ENCODE measurements at places on chromosomes 11 and 22.

GRCh38 chr11:66321606-66322005 lies 4.8 kb upstream of the CD248 start:
- no peak for DNase-seq

- DNase-seq = no peak
Measured at GRCh38 chr11:70541699-70542098, 143.4 kb downstream of the CTTN start.

- DNase-seq = no peak
Measured at GRCh38 chr22:49955581-49956417, 4.8 kb upstream of the PIM3 start.

DNA sequence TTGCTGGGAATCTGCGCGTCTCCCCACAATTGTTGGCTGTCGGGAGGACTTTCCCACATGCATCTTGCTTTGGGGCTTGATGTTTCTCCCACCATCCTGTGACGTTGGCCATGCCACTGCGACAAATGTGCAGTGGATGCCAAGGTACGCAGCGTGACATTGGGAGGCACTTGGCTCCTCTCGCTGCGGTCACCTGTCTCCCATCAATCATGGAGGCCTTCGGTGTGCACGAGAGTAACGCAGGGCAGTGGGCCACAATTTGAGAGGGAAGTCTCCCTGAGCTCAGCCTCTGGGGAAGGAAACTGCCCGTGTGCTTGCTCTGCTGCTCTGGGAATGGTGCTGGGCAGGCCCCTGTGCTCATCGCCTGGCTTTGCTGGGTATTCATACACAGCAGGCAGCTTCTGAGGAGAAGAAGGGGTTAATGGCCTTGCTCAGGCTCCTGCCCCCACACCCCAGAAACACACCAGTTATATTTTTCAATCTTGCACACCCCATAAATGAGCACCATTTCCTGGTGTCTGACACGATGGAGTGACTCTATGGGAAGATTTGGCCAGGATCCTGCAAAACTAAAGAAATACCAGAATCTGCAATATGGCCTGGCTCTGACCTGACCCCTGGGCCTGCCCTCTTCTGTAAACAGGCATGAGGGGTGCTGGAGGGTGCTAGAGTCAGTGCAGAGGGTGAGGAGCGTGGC lies 153.5 kb downstream of the ADAMTS15 start:
- DNase-seq = no peak

GRCh38 chr11:33936725-33937604 lies 45.1 kb upstream of the LMO2 start:
- peak; percentile 87 for DNase-seq

DNA sequence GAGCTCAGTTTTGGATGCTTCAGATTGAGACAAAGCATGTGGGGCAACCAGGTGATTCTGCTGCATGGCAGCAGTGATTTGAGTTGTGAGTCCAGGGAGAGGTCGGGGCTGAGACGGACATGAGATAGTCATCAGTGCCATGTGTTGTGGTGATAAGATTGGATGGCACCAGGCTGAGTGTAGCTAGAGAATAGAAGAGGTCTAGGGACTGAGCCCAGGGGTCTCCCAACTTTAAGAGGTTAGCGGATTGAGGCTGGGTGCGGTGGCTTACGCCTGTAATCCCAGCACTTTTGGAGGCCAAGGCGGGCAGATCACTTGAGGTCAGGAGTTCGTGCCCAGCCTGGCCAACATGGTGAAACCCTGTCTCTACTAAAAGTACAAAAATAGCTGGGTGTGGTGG lies 6.3 kb upstream of the CTSD start:
- DNase-seq = no peak

- DNase-seq = no peak
Measured at GRCh38 chr22:29078036-29078868, 5.4 kb downstream of the KREMEN1 start.

GRCh38 chr22:38569181-38569971 lies 607 bp downstream of the DMC1 start:
- no peak for DNase-seq

- DNase-seq = no peak
Measured at GRCh38 chr11:83280256-83280655, 5.9 kb downstream of the CCDC90B start.

DNA sequence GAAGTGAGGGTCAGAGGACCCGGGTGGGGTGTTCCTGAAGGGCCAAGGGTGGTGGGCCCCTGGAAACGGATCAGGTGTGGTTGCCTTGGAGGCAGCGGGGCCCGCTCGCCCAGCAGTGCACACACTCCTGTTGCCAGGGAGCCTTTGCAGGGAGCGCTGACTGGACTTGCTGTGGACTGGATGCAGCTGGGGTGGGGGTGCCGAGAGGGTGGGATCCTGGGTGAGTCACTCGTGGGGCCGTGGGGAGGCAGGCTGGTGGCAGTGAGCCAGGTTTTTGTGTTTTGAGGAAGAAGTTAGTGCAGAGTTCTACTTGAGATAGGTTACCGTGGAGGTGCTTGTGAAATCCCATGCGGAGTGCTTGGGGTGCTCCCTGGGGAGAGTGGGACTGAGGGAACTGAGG lies 1.3 kb downstream of the MRPL23 start:
- DNase-seq = no peak

- peak; percentile 93 for DNase-seq
Measured at GRCh38 chr11:113884361-113884836, 9.0 kb upstream of the USP28 start.

DNA sequence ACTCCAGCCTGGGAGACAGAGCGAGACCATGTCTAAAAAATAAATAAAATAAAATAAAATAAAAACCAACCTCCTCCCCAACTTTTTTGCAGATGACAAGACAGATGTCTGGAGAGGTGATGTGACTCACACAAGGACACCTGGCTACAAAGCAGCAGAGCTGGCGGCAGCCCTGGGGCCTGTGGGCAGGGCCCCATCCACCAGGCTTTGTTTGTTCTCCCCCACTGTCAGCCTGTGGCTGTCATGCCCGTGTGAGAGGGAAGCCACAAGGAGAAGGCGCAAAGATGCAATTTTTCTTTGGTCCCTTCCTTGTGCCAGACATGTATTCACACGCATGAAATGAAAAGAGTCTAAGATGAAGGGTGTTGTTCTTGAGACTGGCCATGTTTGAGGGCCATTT lies 16.6 kb downstream of the CD59 start:
- no peak for DNase-seq

DNA sequence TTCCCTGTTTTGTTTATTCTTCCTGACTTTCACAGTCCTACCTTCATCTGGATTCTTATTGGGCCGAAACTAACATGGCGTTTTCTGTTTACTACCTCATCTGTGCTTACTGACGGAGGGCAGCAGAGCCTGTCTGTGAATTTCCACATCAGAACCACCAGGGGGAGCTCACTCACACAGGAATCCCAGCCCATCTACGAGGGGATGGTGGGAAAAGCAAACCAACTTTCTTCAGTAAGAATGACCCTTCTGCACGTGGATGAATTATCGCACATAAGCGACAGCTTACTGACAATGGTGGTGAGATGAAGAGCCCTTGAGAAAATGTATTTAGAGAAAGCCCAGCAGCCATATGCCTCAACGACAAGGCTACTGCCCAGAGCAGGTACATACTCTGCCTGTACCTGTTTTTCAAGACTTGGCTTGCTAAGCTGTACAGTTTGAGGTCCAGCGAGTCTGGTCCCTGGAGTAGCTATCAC lies 42.5 kb downstream of the LARGE2 start:
- peak; percentile 86 for DNase-seq

DNA sequence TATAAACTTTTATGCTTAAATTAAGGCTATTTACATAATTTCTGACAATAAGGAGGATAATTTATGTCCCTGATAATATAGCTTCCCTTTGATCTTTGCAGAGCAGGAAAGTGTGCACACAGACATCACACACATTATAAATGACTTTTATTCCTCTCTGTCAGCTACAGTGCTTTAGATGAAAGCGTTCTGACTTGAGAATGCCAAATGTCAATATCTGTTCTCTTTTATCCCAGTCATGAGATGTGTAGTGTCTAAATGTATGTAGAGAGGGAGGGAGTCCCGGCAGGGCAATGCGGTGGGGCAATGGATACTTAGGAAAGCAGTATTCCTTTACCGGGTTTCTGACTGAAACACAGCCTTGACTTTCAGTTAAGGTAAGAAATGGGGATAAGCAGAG lies 225.4 kb upstream of the CHORDC1 start:
- DNase-seq = no peak

- peak; percentile 75 for DNase-seq
Measured at GRCh38 chr22:18970176-18970947, 34.3 kb upstream of the PRODH start.

GRCh38 chr11:79436919-79437277 lies 3.9 kb downstream of the TENM4 start:
- no peak for DNase-seq

- DNase-seq = no peak
Measured at GRCh38 chr11:121352251-121352891, 59.8 kb downstream of the SC5D start.

- no peak for DNase-seq
Measured at GRCh38 chr11:88064097-88064705, 111.0 kb downstream of the RAB38 start.

DNA sequence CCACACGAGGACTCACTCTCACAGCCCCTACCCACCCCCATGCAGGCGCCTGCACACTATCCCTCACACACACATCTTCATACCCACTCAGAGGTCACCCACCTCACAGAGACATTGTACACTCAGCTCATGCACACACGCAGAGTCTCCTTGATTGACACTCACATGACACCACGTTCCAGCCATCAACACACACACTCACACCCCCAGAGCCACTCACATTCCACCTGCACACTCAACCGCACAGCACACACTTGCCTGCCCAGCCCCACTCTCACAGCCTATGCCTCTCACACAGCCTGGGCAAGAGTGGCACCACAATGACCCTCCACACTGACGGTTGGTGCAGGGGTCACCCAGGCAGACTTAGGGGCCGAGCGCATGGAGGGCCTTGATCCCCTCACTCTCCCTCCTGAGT lies 2.2 kb downstream of the SPI1 start:
- no peak for DNase-seq

DNA sequence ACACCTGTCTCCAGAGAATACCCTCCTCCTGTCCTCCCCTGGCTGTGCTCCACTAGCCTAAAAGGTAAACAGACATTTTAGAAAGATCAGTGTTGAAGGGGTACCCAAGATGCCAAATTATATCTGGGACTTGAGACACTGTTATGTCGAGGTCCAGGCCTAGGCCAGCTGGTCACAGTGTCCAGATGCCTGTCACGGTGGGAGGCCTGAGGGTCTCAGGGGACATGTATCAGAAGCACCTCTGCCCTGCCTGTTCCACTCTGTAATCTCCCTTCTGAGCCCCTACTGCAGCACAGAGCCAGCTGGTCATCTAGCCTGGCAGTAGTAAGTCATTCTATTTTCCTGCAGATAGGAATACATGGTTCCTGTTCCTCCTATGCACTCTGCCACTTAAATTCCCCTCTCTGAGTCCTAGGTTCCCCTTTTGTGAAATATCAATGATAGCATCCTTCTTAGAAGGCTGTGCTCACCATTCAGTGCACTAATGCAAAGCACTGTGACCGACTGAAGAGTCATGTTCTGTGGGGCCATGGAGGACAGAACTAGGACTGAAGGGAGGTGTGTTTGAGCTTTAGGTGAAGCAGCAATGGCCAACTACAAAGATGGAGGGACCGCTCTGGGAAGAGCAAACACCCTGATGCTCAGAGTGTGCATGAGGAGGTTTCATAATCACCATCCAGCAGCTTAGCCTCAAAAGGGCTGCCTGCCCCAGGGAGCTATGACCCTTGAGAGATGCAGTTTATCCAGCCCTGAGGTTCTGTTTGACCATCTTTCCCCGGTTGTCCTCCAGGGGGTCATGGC lies 44.8 kb upstream of the TUB start:
- DNase-seq = peak; percentile 38

DNA sequence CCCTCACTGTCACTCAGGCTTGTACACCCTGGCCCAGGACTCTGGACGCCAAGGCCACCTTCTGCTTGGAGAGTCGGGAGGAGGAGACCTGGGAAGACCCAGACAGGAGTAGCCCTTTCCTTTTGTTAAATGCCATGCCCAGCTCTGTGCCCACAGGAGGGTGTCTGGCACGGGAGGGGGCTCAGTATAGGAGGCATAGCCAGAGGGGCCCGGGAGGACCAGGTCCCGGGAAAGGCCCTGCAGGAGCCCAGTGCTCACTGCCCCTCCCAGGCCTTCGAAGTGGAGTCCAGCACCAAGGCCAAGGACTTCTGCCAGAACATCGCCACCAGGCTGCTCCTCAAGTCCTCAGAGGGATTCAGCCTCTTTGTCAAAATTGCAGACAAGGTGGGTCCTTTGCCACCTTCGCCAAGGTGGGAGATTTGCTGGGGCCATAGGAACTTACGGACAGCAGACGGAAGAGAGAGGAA lies 79.0 kb downstream of the MYO7A start:
- DNase-seq = no peak

- DNase-seq = no peak
Measured at GRCh38 chr11:58921778-58922390, 17.4 kb upstream of the GLYATL1 start.

DNA sequence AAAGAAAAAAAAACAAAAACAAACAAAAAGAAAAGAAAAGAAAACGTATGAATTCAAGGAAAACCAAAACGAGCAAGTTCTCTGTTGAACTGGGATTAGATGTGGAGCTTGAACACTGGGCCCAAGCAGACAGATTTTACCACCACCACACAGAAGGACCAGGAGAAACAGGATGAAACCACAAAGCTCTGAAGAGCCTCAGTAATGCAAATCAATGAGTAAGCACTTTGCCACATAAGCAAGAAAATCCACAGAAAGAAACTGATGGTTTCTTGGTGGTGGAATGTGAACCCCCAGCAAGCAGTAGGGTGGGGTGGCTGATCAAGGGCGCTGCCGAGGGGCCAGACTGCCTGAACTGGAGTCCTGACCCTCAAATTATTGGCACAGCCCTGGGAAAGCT lies 50.9 kb upstream of the NFRKB start:
- DNase-seq = no peak

- peak; percentile 46 for DNase-seq
Measured at GRCh38 chr22:36743591-36744412, 32.1 kb downstream of the IFT27 start.

- no peak for DNase-seq
Measured at GRCh38 chr22:30375312-30375849, 11.8 kb downstream of the RNF215 start.

- no peak for DNase-seq
Measured at GRCh38 chr11:96315476-96315875, 27.5 kb downstream of the MAML2 start.

DNA sequence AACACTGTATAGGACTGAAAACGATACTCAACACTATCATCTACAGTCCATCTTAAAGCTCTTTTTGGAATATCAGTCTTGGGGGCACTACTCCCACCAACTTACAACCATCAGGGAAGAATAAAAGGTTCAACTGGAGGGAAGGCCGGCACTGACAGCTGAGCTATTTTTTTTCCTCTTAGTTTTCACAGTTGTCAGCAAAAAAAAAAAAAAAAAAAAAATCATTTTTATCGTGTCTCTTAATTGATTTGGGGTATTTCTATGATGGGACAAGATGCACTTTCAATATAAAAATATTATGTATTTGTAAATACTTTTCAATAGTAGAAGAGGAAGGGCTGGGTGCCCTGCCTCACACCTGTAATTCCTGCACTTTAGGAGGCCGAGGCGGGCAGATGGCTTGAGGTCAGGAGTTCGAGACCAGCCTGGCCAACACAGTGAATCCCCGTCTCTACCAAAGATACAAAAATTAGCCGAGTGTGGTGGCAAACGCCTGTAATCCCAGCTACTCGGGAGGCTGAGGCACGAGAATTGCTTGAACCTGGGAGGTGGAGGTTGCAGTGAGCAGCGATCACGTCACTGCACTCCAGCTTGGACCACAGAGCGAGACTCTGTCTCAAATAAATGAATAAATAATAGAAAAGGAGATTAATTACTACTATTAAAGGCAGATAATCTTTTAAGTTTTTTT lies 1.5 kb downstream of the KIF18A start:
- no peak for DNase-seq

GRCh38 chr11:57638005-57638781 lies 11.5 kb downstream of the YPEL4 start:
- DNase-seq = peak; percentile 95

Data from islet precursor cell (in vitro differentiated cells).